ENCODE measurements at places on chromosomes 7 and 10.

- no peak for DNase-seq
These were observed 196.7 kb downstream of the HECW1 start for GRCh38 chr7:43308913-43309705.

DNA sequence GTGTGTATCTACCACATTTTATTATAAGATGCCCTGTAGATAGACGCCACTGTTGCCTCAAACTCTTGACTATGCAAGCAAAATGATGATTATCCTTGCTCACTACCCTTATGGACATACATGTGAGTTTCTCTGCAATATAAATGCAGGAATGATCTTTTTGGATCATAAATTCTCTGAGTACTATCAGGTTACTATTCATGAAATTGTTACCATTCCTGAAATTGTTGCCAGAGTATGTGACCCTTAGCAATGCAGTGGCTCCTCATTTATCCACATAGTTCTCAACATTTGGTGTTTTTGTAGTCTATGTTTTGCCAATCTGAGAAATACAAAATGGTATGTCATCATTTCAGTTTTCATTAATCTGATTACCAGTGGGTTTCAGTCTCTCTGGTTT, 166.2 kb upstream of the FAM3C start:
- no peak for DNase-seq

DNA sequence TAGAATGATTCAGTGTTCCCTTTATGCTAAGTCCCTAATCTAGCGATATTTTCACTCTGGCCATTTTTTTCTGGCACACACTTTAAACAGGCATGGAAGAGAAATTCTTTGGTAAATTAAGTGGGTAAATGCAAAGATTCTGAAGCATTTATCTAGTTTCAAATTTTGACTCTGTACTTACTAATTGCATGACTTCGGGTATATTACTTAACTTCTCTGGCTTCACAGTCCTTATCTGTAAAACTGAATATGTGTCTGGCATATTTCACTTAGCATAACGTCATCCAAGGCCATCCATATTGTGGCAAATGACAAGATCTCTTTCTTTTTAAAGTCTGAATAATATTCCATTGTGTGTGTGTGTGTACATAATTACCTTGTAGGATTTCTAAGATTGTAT, 114.5 kb downstream of the MBL2 start:
- no peak for DNase-seq

GRCh38 chr7:47827871-47828270, 120.4 kb downstream of the PKD1L1 start:
- no peak for DNase-seq

GRCh38 chr7:139526578-139527544, 3.4 kb downstream of the CLEC2L start:
- DNase-seq = no peak

DNA sequence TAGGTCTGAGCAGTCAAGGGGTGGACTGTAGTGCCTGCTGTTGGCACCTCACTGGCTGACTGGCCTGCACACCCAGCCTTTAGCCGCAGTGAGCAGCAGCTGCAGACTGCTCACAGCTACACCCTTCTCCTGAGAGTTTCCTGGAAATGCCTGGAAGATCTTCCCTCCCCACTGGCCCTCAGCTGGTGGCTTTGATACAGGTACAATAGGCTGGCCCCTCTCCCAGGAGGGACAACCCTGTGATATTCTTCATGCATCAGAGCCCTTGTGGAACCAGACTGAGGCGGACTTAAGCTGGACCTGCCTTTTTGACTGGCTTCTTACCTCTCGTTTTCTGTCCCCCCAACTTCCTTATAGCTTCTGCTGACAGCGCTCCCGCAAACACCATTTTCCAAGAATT, 6.4 kb downstream of the GCK start:
- no peak for DNase-seq

All from COR-L47 (cell line).